Skin of body (tissue), 3 donors: ENCODE measurements at places on chromosomes 4 and X.

DNA sequence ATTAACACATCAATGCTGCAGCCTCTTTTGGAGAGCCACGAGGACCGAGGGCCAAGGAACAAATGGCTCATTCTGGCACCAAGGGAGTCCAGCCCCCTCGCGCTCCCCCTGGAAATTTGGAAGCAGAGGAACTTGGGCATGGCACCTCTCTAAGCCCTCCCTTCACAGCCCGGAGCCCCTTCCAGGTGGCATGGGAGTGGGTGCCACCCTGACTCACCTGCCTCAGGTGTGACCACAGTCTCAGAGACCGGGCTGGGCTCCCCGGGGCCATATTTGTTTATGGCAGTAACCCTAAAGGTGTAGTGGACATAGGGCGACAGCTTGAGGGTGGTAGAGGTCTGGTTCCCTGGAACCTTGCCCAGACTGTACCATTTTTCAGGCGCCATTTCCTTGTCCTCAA is 18.8 kb downstream of the L1CAM start:
- no peak for DNase-seq

DNA sequence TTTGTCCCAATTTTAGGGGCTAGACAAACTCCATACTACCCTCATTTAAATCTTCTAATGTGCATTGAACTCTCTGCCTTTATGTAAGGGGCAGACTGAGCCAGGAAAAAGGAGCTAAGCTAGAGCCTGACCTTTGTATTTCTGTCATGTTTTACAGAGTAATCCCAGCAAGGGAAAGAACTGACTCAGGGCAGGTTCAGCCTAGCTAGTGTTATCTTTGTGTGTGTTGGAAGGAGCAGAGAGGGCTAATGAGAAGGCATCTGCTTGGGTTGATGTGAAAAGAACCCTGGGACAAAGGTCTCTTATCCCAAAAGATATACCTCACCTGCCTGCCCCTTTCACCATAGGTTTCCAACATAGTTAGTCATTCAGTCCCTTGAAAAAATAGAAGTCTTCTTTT is 31.7 kb downstream of the IGSF1 start:
- DNase-seq: no peak

GRCh38 chrX:139204898-139205667 is 325.5 kb upstream of the F9 start:
- no peak for DNase-seq

DNA sequence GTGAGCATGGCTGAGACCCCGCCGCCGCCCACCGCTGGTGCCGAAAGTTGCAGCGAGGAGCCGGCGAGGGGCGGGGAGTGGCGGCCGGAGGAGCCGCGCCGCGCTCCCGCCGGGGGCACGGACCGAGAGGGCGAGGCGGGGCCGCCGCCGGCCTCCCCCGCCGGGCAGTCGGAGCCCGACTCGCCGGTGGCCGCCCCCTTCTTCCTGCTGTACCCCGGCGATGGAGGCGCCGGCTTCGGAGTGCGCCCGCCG is 16.5 kb downstream of the UTP3 start:
- DNase-seq: no peak

DNA sequence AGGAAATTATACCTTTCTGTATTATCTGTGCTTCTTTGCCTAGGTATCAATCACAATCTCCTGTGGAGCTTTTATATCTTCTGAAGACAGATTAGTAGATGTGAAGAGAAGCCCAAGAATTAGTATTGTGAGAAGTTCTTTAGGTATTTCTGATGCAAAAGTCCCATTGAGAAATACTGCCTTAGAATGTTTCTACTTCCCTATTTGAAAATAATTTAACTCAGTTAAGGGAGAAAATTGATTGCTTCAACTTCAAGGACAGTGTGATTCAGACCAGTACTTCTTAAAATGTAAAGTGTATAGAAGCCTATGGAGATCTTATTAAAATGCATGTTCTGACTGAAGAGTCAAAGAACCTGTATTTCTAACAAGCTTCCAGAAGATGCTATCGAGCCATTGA is 9.0 kb downstream of the EIF1AX start:
- DNase-seq: no peak

- DNase-seq: no peak
Observed at GRCh38 chrX:6291444-6291843, 62.8 kb upstream of the NLGN4X start.

- no peak for DNase-seq
Observed at GRCh38 chr4:27149541-27150212, 289.0 kb downstream of the STIM2 start.

- DNase-seq: peak; percentile 33
Observed at GRCh38 chr4:85823295-85823694, 348.3 kb downstream of the ARHGAP24 start.

- no peak for DNase-seq
Observed at GRCh38 chr4:53618321-53618720, 27.0 kb upstream of the LNX1 start.

- DNase-seq: no peak
Observed at GRCh38 chr4:4408576-4409335, 21.9 kb downstream of the NSG1 start.

- DNase-seq: no peak
Observed at GRCh38 chr4:89358935-89359638, 51.5 kb upstream of the GPRIN3 start.

GRCh38 chr4:155603360-155603891 is 63.2 kb upstream of the GUCY1A1 start:
- DNase-seq: no peak

DNA sequence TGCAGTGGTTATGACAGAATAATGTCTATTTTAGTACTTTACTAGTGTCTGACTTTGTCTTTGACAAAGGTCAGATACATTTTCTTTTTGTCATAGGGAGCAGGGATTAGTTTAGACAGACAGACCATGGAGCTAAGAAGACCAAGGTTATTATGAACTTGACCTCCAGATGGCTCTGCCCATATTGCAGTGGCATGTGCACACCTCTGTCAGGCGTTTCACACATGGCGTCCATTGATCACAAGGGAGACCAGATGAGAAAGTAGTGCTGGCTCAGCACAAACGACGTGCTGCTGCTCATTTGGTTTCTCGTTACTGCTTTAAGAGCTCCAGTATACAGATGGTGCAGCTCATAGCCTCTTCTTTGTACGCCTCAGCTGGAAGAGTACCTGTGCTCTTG is 56.3 kb upstream of the HPSE start:
- no peak for DNase-seq

- DNase-seq: no peak
Observed at GRCh38 chrX:68754406-68754805, 74.4 kb upstream of the EFNB1 start.

DNA sequence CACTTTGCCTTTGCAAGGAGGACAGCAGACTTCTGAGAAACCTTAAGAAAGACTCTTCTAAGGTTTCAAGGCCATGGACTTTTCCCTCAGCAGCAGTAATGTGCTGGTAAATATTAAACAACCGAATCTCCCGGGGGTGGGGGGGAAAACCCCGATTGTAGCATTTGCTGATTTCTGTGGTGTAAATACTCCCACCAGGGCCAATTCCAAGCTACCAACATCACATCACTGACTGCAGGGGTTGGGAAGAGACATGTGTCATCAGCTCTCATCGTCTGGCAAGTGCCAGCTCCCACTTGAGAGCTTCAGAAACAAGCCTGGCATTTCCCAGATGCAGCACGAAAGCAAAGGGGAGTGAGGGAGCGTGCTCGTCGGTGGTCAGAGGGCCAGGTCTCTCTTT is 101.2 kb downstream of the BCOR start:
- no peak for DNase-seq

DNA sequence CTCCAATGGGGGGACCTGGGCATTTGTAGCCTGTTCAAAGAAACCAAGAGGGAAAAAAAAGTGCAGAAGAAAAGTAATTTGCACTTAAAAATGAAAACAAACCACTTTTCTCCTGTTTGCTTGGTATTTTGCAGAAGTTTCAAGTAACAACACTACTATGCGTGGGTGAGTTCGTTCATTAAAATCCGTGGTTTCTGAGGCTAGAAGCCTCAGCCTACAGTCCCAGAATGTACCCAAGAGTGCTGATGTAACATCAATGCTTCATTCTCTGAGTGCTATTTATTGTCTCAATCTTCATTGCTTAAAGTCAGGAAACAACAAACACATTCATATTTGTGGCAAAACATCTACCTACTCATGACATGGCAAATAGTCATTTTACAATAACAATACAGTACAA is 29.2 kb downstream of the LGI2 start:
- no peak for DNase-seq

DNA sequence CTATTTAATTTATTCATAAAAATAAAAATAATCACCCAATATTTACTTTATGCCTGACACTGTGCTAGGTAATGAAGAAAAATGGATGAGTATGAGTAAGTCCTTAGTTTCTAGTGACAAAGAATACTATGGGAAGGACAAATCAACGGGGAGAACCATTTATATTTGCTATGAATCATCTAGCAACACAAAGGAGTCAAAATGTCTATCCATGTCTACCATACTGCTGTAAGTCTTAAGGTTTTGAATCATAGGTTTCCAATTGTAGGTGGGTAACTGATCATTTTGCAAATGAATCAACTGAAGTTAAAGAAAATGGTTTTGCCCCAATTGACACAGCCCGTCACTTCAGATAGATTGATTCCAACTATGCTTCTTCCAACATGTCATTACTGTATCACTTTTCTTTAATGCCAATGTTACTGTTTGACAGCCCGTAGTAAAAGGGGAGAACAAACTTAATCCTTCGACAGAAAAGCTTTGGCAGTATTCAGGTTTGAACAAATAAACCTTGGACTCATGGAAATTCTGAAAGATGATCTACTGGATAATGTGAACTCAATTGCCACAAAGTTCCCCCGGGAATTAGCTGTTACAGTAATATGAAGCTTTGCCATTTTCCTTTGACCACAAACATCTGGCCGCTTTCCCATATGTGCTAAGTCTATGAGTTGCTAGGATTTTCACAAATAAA is 3.2 kb downstream of the TDO2 start:
- peak; percentile 90 for DNase-seq

GRCh38 chr4:10007793-10008608 is 13.3 kb downstream of the SLC2A9 start:
- peak; percentile 82 for DNase-seq

- DNase-seq: no peak
Observed at GRCh38 chrX:144006811-144007210, 122.9 kb downstream of the UBE2NL start.

- DNase-seq: no peak
Observed at GRCh38 chrX:107348051-107348450, 101.4 kb upstream of the FRMPD3 start.

GRCh38 chrX:53309837-53310236 is 28.5 kb upstream of the IQSEC2 start:
- DNase-seq: no peak

DNA sequence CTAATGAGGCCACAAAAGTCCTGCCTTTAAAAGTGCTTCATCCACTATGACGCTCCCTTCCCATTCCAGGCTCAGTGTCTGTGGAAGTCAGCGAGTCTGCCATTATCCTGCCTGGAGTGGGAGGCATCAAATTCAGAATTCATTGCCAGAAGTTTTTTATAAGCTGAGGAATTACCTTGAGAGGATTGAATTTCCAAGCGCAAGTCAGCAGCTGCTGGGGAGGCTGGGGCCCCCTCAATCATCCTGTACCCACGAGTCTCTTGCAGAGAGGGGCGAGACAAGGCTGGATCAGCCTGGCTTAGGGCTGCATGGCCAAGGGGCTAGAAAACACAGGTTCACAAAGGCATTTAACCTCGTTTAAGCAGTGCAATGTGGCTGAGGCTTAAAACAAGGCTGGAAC is 170.5 kb upstream of the NOCT start:
- no peak for DNase-seq

- no peak for DNase-seq
Observed at GRCh38 chr4:122921300-122921699, 1.1 kb downstream of the NUDT6 start.

GRCh38 chr4:76758290-76758882 is 139.6 kb downstream of the SOWAHB start:
- DNase-seq: peak; percentile 36

GRCh38 chrX:100915562-100915961 is 13.2 kb downstream of the XKRX start:
- DNase-seq: no peak
